ENCODE measurements at places on chromosomes 16 and 17. TPM values are rescaled to one million over a fixed set of nuclear protein-coding genes. Genes with fewer than 3 reads are reported as not detected.

FBXW10B gene
- 0.79 TPM for total RNA-seq

HCRT gene
- total RNA-seq: not detected

TSPOAP1 gene
- 0.14 TPM for total RNA-seq

ST6GALNAC1 gene
- total RNA-seq: not detected

HOXB9 gene
- 0.47 TPM for total RNA-seq

LITAFD gene
- total RNA-seq: not detected

SERPINF2 gene
- 0.17 TPM for total RNA-seq

SMARCD2 gene
- total RNA-seq: 78.8 TPM

PDIA2 gene
- not detected for total RNA-seq

CSNK1D gene
- 69.2 TPM for total RNA-seq

TNRC6A gene
- total RNA-seq: 31.4 TPM

KRTAP3-1 gene
- not detected for total RNA-seq

KRT39 gene
- not detected for total RNA-seq

ENO3 gene
- total RNA-seq: 3.3 TPM

AOC2 gene
- 0.42 TPM for total RNA-seq

IGF2BP1 gene
- 0.85 TPM for total RNA-seq

TPSB2 gene
- not detected for total RNA-seq

PYDC1 gene
- not detected for total RNA-seq

EIF5A gene
- total RNA-seq: 416 TPM

Data from dermis blood vessel endothelial cell (primary cell).